ENCODE measurements at places on chromosomes 12 and 14.

DNA sequence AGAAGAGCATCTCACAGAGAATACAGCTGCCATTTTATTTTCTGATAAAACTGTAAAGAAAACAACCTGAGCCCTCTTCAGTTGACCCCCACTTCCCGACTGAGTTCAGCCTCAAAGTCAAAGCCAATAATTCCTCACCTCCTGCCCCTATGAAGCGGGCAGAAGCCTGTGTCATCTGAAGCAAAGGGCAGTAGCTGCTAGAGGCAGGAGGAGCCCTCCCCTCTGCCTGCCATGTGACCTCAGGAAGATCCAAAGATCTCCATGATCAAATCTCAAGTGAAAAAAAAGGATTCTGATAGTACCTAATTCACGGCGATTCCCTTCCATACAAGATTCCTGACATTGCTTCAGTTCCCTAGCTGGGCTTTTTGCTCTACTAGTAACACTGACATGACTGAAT lies 223.1 kb upstream of the CAND1 start:
- no peak for DNase-seq

- DNase-seq: no peak
These were observed 124.8 kb downstream of the SCARB1 start for GRCh38 chr12:124738636-124739467.

- no peak for DNase-seq
These were observed 125.6 kb downstream of the PDE3A start for GRCh38 chr12:20493934-20494333.

DNA sequence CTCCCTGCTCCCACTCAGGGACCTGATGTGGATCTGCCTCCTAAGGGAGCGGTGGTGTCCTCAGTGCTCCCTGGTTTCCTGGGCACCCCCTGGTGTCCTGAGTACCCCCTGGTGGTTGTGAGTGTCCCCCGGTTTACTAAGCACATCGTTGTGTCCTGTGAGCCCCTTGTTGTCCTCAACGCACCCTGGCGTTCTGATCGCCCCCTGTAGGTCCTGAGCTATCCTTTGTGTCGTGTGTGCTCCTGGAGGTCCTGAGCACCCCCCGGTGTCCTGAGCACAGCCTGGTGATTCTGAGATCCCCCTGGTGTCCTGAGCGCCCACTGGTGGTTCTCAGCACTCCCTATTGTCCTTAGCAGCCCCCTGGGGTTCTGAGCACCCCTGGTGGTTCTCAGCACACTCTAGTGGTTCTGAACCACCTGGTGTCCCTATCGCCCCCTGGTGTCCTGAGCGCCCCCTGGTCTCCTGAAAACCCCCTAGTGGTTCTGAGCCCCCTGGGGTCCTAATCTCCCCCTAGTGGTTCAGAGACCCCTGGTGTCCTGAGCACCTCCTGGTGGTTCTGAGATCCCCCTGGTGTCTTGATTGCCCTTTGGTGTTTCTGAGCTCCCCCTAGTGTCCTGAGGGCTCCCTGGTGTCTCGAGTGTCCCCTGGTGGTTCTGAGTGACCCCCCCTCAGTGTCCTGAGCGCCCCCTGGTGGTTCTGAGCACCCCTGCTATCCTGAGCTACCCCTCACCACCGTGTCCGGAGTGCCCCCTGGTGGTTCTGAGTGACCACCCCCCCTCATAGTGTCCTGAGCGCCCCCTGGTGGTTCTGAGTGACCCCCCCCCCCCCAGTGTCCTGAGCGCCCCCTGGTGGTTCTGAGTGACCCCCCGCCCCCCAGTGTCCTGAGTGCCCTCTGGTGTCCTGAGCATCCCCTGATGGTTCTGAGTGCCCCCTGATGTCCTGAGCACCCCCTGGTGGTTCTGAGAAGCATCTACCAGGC lies 615.1 kb downstream of the TMEM121 start:
- DNase-seq: peak; percentile 21

GRCh38 chr12:104873374-104873773 lies 84.7 kb downstream of the SLC41A2 start:
- no peak for DNase-seq

- DNase-seq: no peak
These were observed 65.1 kb upstream of the TRHDE start for GRCh38 chr12:72207079-72207478.

DNA sequence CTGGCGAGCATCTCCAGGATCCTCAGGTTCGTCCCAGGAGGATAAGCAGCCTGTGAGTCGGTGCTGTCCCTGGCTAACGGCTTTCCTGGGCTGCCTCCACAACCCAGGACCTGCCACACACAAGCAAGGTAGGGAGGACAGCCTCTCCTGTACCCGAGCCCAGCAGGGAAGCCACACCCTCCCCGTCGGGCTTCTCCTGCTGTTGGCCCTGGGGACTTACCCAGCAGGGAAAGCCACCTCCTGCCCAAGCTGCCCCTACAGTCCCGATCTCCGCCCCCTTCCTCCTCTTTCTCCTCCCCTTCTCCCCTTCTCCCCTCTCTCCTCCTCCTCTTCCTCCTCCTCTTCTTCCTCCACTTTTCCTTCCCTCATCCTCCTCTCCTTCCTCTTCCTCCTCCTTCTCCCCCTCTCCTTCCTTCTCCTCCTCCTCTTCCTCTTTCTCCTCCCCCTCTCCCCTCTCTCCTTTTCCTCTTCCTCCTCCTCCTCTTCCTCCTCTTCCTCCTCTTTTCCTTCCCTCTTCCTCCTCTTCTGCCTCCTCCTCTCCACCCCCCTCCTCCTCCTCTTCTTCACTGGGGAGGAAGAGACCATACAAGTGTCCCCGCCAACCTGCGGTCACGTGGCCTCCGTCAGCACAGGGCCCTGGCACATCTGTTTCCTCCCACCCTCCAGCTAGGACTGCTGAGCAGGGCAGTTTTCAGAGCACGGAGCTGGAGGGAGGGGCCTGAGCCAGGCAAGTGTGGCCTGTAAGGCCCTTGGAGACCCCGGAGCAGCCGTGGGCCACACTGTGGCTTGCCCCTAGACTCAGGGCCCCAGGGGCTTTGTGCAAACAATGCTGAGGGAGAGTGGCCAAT lies 17.3 kb upstream of the RFLNA start:
- no peak for DNase-seq

DNA sequence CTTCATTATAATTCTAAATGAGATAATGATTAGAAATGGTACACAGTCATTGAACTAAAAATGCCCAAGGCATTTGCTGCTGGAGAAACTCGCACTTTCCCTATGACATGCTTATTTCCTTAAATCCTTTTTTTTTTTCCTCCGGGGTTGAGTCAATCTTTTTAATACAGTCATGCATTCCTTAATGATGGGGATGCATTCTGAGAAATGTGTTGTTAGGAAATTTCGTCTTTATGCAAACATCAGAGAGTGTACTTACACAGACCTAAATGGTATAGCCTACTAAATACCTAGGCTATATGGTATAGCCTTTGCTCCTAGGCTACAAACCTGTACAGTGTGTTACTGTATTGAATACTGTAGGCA lies 29.8 kb upstream of the DACT1 start:
- DNase-seq: no peak

GRCh38 chr12:76318773-76319594 lies 29.2 kb downstream of the BBS10 start:
- no peak for DNase-seq

GRCh38 chr14:33332497-33332896 lies 393.8 kb downstream of the NPAS3 start:
- DNase-seq: no peak

GRCh38 chr14:102278631-102278935 lies 26.4 kb downstream of the MOK start:
- DNase-seq: no peak

- DNase-seq: no peak
These were observed 103.6 kb downstream of the TMEM30B start for GRCh38 chr14:61177279-61178225.

GRCh38 chr14:93870377-93870776 lies 56.8 kb upstream of the FAM181A start:
- no peak for DNase-seq

DNA sequence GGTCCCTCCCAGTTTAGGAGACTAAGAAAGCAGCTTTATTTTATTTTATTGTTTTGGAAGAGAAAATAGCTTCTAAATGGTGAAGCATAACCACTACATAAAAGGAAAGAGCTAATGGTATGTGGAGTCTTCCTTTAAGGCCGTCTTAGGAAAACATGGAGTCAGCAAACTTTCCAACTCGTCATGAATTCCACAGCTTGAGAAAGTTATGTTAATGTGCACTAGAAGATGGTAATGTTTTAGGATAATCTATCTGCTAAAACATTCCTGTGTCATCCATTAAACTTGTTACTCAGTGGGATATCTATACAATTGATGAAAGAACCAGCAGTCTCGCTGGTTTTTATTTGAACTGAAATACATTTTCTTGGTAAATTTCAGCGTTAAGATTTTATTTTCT lies 448.4 kb upstream of the SEL1L start:
- DNase-seq: no peak

DNA sequence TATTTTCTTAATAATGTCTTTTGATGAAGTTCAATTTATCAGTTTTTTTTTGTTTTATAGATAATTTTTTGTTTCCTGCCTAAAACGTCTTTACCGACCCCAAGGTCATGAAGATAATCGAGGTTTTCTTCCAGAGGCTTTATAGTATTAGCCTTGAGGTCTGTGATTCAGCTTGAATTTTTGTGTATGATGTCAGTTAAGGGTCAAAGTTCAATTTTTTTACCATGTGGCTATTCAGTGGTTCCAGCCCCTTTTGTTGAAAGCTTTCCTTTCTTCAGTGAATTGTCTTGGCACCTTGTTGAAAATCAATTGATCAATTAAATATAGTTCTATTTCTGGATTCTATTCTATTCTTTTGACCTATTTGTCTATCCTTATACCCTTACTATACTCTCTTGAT lies 3.2 kb upstream of the MGST1 start:
- DNase-seq: no peak

DNA sequence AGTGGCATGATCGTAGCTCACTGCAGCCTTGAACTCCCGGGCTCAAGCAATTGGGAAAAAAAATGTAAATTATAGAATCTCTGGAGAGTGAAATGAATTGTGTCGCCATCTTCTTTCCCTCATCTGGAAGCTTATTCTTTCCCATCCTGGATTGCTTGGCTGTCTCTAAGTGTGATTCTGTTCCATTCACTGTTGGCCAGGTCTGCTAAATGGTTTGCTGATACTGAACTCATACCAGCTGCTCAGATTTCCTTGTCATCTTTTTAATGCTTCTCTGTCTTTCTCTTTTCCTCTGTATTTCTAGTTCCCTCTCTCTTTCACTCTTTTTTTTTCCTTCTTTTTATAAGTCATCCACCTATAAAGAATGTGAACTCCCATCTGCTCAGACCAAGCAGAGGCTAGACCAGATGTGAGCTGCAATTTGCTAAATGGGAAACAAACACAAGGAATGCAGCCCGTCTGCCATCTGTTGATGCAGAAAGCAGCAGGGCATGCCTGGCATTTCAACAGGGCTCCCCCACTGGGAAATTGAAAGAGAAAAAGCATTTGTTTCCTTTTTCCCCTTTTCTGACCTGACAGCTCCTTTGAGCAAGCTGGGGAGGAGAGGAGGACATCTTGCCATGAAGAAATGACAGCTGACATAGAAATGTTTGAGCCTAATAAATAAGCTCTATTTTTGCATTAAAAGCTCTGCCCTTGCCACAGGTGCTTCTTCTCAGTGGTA lies 1823.6 kb upstream of the FLRT2 start:
- no peak for DNase-seq

- DNase-seq: no peak
These were observed 224 bp upstream of the DTX1 start for GRCh38 chr12:113056381-113056630.

DNA sequence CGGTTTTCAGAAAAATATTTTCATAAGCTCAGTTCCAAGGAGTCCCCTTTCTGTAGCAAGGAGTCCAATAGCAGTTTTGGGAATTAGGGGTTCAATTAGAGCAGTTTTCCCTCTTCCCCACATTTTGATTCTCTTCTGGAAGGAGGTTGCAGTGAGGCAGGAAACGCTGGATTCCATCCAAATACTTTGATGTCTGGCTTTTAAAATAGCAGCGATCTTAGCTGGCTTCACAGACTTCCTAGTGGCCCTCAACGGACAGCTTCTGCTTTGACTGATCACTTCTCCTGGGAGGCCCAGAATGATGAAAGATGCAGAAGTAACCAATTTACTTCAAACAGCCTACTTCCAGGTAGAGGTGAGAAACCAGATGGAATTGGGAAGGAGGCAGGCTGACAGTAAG lies 63.1 kb downstream of the C12orf75 start:
- no peak for DNase-seq

DNA sequence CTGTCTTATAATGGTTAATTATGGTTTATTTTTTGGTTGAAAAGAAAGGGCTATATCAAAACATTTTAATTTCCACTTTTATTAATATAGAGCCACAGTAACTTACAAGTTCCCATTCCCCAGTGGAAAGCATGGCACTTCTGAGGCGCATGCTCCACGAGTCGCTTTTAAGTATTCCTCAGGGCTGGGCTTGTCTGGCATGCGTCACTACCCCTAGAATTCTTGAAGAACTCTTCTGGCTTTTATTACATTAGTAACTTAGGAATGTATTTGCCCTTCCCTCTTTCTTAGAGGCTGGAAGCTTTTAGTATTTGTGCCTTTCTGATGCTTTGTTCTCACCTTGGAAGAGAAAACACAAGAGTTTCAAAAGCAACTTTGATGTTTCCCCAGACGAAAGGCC lies 81.1 kb downstream of the ESR2 start:
- no peak for DNase-seq

GRCh38 chr14:69260190-69260860 lies 367 bp downstream of the GALNT16 start:
- DNase-seq: no peak

- DNase-seq: no peak
These were observed 36.3 kb upstream of the NT5DC3 start for GRCh38 chr12:103877288-103877687.

GRCh38 chr12:122946690-122947341 lies 19.4 kb downstream of the ABCB9 start:
- DNase-seq: peak; percentile 72

- DNase-seq: no peak
These were observed 1004.4 kb upstream of the TMEM132C start for GRCh38 chr12:127262615-127263014.

- no peak for DNase-seq
These were observed 1.0 kb downstream of the NACA start for GRCh38 chr12:56723889-56724700.

DNA sequence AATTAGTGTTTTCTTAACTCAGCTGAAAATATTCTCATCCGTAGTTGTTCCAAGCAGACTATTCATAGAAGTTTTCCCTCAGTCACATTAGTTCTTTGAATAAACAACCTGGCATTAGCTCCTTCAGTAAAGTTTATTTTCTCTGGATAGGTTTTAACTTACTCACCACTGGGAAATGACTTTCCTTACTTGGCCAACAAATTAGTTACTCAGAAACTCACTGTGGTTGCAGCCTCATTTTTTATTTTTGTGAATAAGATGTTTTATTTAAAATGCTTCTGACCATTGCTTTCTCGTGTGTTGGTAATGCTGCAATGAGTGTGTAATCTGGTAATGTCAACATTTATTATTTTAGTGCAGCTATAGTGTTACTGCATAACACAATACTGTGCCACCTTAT lies 74.9 kb downstream of the NOVA1 start:
- DNase-seq: no peak

- no peak for DNase-seq
These were observed 4.6 kb upstream of the LRP1-AS start for GRCh38 chr12:57151741-57152630.
